T47D (cell line): ENCODE measurements at places on chromosomes 5 and 9.

GRCh38 chr5:138000102-138000723 is 32.7 kb downstream of the FAM13B start:
- DNase-seq = no peak

- DNase-seq = no peak
These were observed 83.4 kb upstream of the ZNF169 start for GRCh38 chr9:94175669-94176068.

- DNase-seq = no peak
These were observed 9.4 kb downstream of the SCGB3A2 start for GRCh38 chr5:147887930-147888329.

DNA sequence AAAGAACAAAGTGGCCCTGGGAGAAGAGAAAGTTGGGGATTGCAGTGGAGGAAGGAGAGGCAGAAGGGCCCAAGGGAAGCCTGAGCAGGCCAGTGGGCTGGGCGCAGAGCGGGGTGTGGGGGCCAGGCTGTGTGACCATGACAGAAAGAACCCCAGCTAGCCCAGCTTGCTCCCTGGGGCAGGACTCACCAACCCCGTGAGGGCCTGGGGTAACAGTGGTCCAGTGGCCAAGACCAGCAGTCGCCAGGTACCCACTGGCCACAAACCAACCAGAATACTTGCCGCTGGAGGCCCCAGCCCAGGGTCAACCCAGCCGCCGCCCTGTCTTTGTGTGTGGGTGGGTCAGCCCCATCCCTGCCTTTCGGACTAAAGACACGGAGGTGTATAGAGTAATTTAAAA is 146.5 kb downstream of the CACNA1B start:
- no peak for DNase-seq

GRCh38 chr5:83955916-83956315 is 235.3 kb upstream of the HAPLN1 start:
- DNase-seq = no peak

DNA sequence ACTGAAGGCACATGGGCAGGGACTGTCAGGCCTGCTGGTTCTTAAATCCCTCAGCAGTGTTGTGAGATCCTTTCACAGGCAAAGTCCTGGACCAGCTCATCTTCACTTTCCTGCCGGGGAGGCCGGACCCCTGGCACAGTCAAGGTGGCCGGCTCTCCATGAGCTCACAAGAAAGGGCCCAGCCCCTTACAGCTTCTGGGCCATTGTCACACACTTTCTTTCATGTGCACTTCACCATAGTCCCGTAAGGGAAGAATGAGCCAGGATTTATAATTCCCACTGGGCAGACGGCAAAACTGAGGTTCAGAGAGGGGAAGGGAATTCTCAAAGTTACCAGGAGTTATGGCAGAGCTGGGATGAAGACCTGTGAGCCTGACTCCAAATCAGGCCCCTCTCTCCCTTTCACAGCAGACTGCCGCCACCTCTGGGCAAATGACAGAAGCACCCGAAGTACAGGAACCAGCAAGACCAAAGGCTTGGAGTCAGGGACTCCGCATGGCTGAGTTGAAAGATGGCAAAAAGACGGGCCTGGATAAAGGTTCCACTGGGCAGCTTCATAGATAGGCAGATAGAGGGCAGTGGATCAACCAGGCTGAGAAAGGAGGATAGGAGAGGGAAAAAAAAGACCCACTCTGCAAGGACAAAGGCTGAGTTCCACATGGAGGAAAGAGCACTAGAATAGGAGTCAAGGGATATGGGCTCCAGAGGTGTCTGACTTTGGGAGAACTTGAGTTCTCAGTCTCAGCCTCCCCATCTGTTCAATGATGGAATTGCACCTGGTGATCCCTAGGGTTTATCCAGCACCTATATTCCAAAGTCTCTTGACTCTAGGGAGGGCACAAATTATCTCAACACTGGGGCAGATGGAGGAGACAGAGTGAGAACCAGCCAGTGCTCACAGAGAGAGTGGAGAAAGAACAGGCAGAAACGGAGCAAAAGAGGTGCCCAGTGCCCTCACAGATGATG is 128.7 kb downstream of the PAX5 start:
- DNase-seq = peak; percentile 10

DNA sequence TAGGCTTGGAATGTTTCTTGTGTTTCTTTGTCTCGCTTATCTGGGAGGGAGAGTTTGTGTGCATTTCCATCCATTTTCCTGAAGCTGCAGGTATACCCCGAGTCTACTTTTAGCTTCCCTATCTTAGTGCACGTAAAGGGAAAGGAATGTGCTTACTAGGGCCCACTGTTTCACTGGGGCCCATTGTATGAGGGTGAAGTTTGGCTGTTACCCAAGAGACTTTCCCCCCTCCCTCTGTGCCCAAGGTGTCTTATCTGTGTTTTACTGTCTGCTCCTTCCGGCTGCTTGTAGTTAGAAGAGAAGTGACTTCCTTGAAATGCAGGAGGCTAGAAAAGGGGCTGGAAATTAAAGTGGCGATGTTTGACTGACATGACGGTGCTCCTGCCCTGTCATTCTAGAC is 12.1 kb upstream of the BTNL3 start:
- DNase-seq = no peak

GRCh38 chr5:102583276-102584124 is 84.7 kb upstream of the SLCO6A1 start:
- DNase-seq = peak; percentile 15

GRCh38 chr5:112338681-112339337 is 80.3 kb downstream of the EPB41L4A start:
- peak; percentile 45 for DNase-seq

DNA sequence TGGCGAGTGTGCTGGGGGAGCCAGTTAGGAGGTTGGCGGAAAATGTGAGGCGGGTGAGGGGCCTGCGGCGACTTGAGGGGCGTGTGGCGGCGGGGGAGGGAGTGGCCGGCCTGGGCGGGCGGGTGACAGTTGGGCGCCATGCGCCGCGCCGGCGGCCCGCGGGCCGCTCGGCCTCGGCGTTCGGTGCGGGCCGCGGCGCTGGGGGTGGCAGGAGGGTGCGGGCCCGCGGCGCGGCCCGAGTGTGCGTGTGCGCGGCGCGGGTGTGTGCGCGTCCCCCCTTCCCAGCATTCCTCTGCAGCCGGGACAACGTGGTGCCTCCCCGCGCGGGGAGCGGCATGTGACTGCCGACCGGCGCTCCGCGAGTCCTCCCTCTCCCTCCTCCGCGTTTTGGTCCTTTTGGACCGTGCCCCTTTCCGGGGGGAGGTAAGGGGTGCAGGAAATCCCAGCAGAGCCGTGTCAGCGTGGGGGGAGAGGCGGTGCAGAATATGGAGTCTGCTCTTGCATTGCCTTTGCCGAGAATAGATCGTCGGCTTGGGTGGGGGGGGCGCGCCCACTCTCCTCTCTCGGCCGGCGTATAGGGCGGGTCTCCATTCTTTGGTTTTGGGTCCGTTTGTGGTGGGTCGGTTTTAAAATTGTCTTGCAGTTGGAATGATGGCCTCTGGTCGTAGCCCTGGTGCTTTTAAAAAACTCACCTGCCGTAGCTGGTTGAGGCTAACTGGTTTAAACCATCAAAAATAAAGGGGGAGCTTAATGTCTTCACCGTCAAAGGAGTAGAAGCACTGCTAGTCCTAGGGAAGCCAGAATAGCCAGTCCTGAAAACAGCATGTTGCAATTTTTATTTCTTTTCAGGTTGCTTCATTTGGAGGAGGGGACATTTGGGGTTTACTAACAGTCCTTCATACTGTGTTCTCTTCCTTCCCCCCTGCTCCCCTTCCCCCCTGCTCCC is 2.0 kb downstream of the LARP1 start:
- peak; percentile 37 for DNase-seq

- no peak for DNase-seq
These were observed 1280.6 kb upstream of the ACO1 start for GRCh38 chr9:31103836-31104235.

DNA sequence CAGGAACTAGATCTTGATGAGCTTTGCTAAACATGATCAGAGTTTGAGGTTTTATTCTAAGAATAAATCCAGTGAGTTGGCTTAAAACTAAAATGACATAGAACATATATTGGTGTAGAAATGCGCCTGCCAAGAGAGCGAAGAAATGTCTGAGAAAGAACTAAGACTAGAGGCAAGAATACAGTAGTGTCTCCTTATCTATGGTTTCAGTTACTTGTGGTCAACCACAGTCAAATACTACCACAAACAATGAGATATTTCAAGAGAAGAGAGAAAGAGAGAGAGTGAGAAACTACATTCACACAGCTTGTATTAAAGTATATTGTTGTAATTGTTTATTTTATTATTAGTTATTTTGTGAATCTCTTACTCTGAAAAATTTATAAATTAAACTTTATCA is 254.4 kb upstream of the CDH10 start:
- no peak for DNase-seq

GRCh38 chr5:383066-383465 is 59.9 kb upstream of the EXOC3 start:
- no peak for DNase-seq

DNA sequence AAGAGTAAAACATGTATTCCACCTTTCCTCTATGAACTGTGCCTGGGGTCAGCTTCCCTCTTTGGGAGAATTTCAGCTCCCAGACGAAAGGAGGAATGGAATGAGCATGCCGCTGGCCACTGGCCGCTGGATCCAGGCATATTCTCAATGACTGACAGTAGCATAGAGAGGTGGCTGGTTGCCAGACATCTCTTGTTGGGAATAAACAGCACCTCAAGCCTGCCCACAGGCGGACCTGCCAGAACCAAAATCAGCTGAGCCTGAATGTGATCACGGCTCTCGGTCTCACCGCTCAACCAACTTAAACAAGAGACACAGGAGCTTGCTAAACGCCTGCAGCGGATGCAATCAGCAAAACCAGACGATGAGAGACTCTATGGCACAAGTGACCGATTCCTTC is 20.6 kb downstream of the TBC1D9B start:
- DNase-seq = no peak

- DNase-seq = no peak
These were observed 143.9 kb upstream of the MOCS2 start for GRCh38 chr5:53253421-53253871.

- DNase-seq = no peak
These were observed 612.9 kb upstream of the TLE4 start for GRCh38 chr9:78958892-78959291.

DNA sequence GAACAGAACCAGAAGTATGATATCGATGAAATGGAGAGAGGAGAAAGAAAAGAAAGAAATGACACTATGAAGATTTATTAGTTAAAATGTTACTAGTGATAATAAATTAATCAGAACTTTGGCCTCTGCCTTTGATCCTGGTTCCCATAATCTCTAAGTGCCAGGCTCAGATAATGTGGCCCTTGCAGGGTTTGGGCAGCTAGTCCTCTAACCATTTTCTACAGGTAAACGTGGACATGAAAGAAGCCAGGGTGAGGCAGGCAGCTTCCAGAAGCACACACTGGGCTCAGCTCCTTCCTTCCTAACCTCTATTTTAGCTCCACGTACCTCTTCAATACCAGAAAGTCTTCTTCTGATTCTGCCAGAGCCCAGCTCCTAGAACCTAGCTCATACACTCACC is 30.6 kb downstream of the SYK start:
- DNase-seq = no peak

GRCh38 chr5:119071561-119071995 is 691 bp downstream of the DMXL1 start:
- DNase-seq = no peak

GRCh38 chr5:142542906-142543305 is 143.0 kb downstream of the FGF1 start:
- DNase-seq = no peak

GRCh38 chr5:140011297-140011802 is 31.7 kb downstream of the NRG2 start:
- no peak for DNase-seq

DNA sequence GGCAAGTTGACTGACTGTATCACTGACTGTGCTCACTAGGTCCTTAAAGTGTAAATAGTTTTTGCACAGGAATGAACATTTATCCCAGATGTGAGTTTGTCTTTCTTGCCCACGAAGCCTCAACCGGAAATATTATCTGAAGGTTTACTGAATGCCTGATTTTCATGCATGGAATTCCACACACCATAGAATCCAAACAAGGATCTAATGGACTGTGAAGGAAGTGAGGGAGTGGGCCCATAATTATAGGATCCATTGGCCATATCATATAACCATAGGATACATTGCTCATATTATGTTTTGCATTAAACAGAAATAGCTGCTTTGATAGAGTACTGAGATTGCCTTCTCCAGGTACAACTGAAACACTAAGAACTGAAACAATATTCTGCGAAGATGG is 1057.2 kb upstream of the EDIL3 start:
- DNase-seq = no peak

- peak; percentile 80 for DNase-seq
These were observed 14.7 kb upstream of the CXXC5 start for GRCh38 chr5:139633295-139634027.

DNA sequence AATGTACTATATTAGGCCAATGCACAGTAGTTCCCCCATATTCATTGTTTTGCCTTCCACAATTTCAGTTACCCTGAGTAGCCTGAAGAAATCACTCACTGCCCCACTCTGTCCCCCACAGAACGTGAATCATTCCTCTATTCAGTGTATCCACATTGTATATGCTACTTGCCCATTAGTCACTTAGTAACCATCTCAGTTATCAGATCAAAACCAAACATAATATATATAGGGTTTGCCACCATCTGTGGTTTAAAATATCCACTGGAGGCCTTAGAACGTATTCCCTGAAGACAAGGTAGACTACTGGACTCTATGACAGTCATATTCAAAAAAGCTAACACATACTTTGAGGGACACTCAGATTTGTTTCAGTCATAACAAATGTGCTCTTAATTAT is 465.7 kb upstream of the RGMB start:
- DNase-seq = no peak

DNA sequence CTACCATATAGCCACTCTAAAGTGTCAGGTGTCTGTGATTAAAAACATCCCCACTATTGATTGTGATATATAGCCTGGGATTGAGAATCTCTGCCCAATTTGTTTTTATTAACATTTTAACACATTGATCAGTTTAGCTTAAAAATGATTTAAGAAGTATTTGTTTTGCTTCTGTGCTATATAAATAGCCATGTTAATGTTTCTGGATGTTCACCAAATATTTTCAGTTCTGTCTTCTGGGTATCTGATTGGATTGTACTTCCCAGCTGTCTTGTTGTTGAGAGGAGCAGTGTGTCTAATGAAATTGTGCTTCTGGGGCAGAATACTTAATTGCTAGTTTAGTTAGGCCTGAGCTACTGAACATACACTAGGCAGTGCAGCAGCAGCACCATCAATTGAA is 126.6 kb upstream of the TUSC1 start:
- no peak for DNase-seq

DNA sequence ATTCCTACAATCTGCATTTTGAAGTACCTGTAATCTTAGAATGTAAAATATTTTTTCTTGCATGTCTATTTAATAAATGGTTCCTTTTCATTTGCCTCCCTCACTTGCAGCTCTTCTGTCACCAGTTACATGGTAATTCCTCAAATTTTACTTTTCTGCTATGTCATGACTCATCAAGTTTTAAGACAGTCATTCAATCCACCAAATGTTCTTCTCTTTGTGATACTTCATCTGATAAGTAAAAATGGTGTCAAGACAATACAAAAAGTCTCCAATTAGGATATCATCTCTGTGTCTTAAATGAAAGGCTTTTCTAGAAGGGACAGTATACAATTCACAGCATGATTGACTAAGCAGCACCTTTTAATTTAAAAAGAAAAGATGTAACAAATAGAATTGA is 104.9 kb upstream of the FTMT start:
- DNase-seq = no peak
